Lower leg skin (tissue), 4 donors: ENCODE measurements at places on chromosomes 12 and 14. TPM values are rescaled to one million over a fixed set of nuclear protein-coding genes. Genes with fewer than 3 reads are reported as not detected.

- DNase-seq, result no peak
These were observed 2.0 kb downstream of the FOXN4 start for GRCh38 chr12:109307051-109307450.

- DNase-seq, result peak; percentile 23
These were observed 303 bp downstream of the SAMD4A start for GRCh38 chr14:54567224-54567638.

- no peak for DNase-seq
These were observed 215.4 kb downstream of the FOXN3 start for GRCh38 chr14:89201645-89202044.

The SSTR1 gene
- total RNA-seq, result 1.2 TPM

The KRT71 gene
- total RNA-seq, result 0.32 TPM

GRCh38 chr14:61836184-61836583 is 74.0 kb downstream of the SNAPC1 start:
- no peak for DNase-seq

The DCN gene
- total RNA-seq, result 546 TPM

The TCL1B gene
- not detected for total RNA-seq

DNA sequence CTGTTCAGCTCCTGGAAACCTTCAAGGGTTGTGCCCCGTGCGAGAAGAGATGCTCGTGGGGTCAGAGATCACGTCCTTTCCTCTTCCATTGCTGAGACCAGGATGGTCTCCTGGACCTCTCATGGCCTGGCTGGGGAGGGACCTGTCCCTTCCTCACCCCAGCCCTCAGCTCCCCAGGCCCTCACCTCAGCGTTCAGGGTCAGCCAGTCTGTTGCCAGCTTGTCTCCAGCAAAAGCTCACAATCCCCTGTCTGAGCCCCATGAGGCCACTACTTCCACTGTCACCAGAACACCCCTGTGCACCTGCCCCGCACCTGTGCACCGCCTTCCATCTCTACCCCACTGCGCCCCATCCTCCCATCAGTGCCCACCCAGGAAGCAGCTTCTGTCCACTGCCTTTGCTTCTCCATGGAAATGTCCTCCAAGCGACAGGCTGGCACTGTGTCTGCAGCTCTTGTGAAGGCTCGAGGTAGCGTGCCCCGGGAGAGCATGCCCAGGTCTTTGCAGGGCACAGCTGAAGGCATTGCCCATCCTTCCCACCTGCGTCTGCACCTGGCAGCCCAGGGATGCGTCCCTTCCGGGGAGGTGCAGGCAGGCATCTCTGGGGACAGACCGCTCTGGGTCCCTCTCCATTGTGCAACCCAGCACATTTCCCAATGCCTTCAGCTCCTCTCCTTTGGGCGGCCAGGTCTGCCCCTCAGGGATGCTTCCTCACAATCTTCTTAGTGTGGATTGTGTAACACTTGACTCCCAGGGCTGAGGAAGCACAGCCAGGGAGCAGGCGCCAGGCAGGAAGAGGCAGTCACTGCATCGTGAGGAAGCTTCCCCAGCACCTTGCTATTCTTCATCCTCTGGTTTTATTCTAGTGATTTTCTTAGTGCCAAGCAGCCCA is 179.6 kb downstream of the ADGRD1 start:
- peak; percentile 46 for DNase-seq

The STON2 gene
- 17.3 TPM for total RNA-seq

The DAO gene
- total RNA-seq, result not detected

GRCh38 chr12:124784871-124785572 is 78.6 kb downstream of the SCARB1 start:
- no peak for DNase-seq

DNA sequence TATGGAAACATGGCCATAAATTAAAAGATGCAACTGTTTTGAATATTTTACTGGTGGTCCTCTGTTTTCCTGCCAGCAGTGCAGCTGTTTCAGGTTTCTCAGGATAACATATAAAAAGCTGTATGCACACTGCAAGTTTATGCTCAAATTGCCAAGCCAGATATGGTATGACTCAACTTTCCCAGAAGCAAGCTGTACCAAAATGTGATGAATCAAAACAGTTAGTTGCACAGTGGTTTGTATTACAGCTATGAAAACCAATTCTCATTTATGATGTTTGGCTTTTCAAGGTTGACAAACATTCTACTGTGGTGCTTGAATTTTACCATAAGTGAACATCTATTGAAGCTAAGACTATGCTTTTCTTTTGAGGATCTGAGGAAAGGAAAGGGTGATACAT is 15.5 kb downstream of the TRMT5 start:
- no peak for DNase-seq

DNA sequence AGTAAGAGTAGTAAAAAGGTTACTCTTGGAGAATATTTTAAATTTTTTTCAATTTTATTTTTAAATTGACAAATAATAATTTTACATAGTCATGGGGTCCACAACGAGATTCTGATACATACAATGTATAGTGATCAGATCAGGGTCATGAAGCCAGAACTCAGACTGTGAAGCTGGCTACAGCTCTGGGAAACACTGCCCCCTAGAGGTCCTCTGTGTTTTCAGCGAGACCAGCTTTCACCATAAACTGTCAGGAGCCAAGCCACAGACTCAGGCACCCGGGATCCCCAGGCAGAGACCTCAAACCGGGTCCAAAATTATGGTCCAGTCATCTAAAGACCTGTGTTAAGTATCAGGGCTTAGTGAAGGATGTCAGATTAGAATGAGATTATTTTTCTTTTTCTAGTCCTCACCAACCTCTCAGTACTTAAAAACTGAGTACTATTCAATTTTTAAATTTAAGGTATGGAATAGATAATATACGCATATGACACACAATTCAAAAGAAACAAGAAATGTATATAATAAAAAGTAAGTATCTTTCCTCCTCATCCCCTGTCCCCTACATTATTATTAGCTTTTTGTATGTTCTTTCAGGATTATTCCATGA is 397.1 kb downstream of the MDGA2 start:
- DNase-seq, result no peak

GRCh38 chr12:14410841-14411569 is 45.5 kb downstream of the ATF7IP start:
- DNase-seq, result no peak

DNA sequence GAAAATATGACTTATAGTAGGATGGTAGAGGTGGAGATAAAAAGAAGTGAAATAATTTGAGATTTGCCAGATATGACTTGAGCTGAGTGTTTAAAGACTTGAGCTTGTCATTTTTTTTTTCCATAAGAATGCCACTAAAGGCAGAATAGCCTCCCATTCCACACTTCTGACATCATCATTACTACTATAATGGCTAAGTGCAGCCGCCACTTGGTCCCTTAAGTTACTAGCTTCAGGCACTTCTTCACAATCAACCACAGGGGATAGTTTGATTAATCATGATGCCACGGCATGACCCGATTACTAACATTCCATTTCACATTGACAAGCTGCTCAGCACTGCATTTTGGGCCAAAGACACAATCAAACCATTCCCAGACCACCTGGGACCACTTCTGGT is 127.9 kb downstream of the EFCAB11 start:
- DNase-seq, result no peak

GRCh38 chr12:111025792-111026430 is 105.5 kb upstream of the MYL2 start:
- DNase-seq, result no peak

GRCh38 chr14:36950812-36951211 is 221.6 kb downstream of the SLC25A21 start:
- no peak for DNase-seq

GRCh38 chr12:103596981-103597380 is 9.9 kb downstream of the STAB2 start:
- DNase-seq, result no peak

The ZDHHC22 gene
- not detected for total RNA-seq

DNA sequence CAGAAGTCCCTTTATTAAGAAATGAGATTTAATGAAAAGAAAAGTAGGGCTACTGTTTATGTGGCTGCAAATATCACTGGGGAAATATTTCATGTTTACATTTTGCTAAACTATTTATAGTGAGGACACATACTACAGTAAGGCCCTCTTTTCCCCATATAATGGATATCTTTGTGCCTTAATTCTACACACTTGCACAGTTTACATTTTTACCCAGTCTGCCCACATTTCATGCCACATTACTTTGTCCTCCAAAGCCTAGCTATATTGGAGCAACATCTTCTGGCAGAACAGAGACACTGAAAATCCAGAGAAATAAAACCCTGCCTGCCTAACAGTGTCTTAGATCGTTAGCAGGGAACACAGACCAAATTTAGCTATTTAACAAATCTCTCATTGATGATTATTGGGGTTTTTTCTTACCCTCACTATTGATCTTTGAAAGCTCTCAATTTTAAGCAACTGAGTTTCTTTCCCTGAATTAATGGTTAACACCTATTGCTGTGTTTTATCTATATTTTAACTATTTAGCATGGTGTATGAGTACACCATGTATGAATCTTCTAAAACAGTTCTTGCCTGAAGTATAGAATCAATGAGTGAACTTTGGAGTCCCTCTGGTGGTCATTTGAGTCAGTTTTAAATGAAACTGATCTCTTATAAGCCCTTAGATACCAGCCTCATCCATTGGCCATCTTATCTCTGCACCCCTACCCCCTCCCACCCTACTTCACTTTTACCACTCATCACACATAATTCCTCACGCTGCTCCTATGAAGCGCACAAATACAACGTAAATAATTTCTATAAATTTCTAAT is 170.2 kb downstream of the BCAT1 start:
- no peak for DNase-seq

The ADAM20 gene
- 0.58 TPM for total RNA-seq

DNA sequence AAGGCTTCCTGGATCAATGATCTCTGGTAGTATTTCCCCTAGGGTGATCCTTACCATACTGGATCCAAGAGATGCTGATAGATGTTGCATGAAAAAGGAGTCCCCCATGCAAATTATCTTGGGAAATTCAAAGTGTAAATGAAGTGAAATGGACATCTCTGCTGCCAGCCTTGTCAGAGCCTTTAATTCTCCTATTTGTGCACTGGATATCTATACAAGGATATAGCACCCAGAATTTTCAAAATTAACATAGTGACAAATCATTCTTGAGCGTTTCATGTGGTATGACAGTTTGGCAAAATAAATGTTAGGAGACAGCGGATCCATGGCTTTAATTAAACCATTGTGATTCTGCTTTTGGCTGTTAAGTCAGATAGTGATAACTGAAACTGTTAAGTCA is 260.9 kb downstream of the KSR2 start:
- peak; percentile 39 for DNase-seq

The HOXC13 gene
- total RNA-seq, result 9.8 TPM

DNA sequence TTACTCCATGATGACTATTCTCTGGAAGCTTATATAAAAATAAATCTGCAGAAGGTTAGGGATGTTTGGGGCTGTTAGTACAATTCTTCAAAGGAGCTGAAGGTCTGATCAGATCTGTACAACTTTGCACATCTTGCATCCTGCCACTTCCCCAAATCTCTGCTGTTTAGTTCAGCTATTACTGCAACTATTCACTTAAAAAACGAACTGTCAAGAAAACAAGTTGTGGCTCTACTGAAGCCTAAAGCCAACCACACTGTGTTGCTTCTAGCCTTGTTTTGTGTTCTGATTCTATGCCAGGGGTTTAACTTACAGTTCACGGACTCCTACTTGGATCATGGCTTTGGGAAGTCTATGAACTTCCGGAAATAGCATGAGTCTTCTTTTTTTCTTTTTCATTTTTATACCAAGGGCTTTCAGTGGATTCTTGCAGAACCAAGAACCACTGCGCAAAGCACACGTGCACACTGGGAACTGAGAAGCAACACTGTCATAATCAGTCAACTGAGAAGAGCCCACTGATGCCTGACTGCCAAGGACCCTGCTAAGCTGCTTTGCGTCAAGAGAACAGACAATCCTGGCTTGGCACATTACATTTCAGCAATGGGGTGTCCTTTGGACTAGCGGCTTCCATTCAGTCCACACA is 66.3 kb upstream of the EEA1 start:
- no peak for DNase-seq

The TRIM9 gene
- 1.8 TPM for total RNA-seq

The OR4K15 gene
- total RNA-seq, result not detected

The SPTB gene
- 1.2 TPM for total RNA-seq

DNA sequence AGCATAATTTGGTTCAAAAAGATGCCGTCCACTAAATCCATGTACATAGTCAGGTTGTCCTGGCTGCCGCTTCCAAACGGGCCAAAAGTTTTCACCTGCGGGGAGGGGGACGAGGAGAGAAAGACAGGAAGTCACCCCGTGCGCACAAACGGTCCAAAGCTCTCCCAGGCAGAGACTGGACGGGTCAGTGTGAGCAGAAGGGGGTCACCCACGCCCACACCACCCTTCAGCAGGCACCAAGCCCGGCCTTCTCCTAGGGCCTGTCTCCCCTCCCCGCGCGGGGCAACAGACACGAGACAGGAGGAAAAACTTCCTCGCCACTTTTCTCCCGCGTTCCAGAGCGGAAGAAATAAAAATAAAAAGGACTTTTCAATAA is 888 bp downstream of the CCDC88C start:
- no peak for DNase-seq

DNA sequence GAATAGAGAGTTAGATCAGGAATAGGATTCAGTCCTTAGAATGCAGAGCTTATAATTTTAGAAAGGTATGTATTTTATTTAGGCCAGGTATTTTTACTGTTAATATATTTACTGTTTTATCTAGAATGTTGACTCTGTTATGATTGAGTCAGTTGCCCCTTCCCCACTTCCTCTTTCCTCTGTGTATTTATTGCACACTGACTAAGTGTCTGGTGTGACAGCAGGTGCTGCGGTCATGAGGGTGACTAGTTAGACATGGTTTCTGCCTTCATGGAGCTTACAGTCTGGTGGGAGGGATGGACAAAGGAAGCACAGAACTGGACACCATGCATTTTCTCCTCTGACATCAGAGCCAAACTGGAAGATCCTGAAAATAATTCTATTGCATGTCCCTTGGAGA is 159.8 kb downstream of the CACNA1C start:
- DNase-seq, result no peak

The KCNJ8 gene
- total RNA-seq, result 2.2 TPM

The P2RX2 gene
- not detected for total RNA-seq

- no peak for DNase-seq
These were observed 52.1 kb downstream of the GALC start for GRCh38 chr14:87940894-87941293.

GRCh38 chr12:101862245-101862644 is 15.1 kb upstream of the DRAM1 start:
- DNase-seq, result no peak

The SLC39A5 gene
- not detected for total RNA-seq

The NTN4 gene
- 19.8 TPM for total RNA-seq

GRCh38 chr12:127515941-127516340 is 751.0 kb upstream of the TMEM132C start:
- no peak for DNase-seq

DNA sequence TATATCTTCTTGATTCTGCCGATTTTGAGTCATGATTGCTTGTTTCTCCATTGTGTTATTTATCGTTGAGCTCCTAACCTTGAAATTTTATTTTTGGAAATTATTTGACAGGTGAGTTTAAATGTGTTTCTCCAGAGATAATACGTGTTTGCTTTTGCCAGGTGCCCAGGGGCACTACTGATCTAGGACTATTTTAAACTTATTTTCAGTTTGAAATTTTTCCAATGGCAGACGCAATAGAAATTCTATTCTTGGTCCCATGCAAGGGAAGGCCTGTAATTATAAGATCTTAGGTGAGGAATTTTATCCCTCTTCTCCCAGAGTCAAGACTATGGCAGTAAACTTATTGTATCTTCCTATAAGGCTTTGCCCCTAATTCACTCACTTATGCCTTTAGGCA is 252.8 kb downstream of the AEBP2 start:
- no peak for DNase-seq

- no peak for DNase-seq
These were observed 40.0 kb downstream of the TSPAN9 start for GRCh38 chr12:3117144-3117581.
